ENCODE measurements at places on chromosomes 16 and 17.

GRCh38 chr17:39852239-39852638, 11.9 kb downstream of the IKZF3 start:
- DNase-seq = no peak

DNA sequence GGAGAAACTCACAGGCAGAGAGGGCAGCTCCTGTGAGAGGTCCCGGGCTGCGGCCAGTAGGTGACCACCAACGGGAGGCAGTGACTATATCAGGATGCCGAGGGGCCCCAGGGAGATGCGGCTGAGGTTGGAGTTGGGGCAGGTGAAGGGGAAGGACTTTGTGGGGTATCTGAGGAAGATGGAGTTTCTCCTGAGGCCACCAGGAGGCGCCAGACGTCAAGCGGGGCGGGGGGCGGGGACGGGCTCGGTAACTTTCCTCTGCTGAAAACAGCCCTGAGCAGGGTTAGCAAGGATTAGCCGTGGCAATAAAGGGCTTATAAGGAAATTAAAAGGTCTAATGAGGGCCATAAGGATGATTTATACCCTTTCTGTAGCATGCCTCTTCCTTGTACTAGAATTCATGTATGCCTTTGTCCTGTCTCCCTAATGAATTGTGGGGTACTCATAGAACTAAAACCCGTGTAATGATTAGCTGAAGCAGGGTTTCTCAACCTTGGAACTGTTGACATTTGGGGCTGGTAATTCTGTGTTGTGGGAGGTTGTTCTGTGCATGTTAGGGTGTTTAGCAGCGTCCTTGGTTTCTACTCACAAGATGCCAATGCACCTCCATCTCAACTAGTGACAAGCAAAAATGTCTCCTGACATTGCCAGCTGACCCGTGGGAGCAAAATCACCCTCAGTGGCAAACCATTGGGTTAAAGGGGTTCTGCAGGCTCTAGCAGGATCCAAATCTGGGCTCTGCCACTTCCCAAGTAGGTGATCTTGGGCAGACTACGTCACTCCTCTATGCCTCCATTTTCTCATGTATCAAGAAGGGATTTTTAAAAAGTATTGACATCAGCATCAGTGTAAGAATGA, 74.8 kb upstream of the GRIN2A start:
- no peak for DNase-seq

DNA sequence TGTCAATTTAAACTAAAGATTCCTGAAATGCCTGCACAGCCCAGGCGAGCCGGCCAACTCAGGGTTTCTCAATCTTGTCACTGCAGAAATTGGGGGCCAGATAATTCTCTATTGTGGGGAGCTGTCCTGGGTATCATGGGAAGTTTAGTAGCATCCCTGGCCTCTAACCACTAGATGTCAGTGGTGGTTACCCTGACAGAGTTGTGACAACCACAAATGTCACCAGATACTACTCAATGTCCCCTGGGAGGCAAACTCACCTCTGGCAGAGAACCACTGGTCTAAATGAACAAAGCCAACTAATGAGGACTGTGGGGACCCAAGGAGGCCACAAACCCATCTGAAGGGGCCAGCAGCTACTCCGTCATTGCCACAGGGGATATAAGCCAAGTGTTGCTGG, 90.9 kb downstream of the MYH11 start:
- peak; percentile 62 for DNase-seq

- peak; percentile 11 for DNase-seq
Observed at GRCh38 chr17:83200231-83200699, 120.9 kb downstream of the METRNL start.

GRCh38 chr17:19288453-19288852, 51.3 kb downstream of the EPN2 start:
- no peak for DNase-seq

DNA sequence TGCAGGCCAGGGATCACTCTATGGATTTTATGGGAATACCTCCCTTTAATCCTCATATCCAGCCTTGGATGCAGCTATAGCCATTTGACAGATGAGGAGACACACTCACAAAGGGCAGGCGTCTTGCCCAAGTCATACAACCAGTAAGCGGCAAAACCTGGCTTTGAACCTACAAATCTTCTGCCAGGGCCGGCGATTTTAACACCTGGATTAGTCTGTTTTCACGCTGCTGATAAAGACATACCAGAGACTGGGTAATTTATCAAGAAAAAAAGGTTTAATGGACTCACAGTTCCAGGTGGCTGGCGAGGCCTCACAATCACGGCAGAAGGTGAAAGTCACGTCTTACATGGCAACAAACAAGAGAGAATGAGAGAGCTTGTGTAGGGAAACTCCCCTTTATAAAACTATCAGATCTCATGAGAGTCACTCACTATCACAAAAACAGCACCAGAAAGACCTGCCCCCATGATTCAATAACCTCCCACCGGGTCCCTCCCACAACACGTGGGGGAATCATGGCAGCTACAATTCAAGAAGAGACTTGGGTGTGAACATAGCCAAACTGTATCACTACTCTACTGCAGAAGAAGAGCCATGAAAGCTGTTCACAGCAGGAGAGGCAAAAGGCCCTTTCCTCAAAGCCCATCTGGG, 67.5 kb downstream of the XYLT1 start:
- no peak for DNase-seq

DNA sequence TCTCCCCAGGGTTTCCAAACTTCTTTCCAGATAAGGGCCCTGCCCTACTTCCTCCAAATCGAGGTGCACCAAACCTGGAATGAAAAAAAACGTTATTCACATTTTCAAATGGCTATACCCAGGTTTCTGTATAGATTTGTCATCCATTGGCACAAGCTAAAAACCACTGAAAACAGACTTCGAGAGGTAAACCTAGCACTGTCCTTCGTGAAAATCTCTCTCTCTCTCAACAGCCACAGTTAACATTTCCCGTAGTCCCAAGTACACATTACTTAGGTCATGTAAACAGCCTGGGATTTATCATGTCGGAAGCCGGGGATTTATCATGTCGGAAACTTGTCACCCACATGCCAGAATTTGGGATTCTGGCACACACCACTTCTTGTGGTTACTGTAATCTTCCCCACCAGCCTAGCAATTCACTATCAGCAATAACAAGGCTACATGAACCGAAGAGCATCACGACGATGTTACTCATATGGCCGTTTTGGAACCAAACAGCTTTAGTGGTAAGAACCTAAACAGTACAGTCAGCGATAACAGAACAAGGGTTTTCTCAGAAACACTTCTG, 1.2 kb downstream of the DDX5 start:
- no peak for DNase-seq

- DNase-seq = no peak
Observed at GRCh38 chr16:3157229-3158025, 22.6 kb downstream of the ZNF213 start.

DNA sequence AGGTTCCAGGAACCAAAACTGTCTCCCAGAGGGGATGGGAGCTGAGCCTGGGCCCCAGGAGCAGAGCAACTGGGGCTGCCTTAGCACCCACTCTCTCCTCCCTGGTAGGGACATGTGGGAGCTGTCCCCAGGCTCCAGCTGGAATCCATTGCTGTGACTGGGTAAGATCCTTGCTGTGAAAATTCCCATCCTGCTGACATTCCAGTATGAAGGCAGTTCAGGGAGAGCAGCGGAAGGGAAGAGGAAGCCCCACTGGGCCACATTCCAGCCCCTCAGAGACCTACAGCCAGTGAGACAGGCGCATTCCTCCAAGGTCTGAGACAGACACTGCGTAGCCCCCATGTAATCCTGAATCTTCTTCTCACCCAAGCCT, 24.2 kb downstream of the MYO18A start:
- no peak for DNase-seq

All from posterior cingulate gyrus (tissue), 11 donors.